Stimulated activated CD8-positive, alpha-beta memory T cell treated with anti-CD3 and anti-CD28 coated beads, Interleukin-4, amount 100 ng/mL, for 1 hour (primary cell): ENCODE measurements at places on chromosomes 2 and 18.

DNA sequence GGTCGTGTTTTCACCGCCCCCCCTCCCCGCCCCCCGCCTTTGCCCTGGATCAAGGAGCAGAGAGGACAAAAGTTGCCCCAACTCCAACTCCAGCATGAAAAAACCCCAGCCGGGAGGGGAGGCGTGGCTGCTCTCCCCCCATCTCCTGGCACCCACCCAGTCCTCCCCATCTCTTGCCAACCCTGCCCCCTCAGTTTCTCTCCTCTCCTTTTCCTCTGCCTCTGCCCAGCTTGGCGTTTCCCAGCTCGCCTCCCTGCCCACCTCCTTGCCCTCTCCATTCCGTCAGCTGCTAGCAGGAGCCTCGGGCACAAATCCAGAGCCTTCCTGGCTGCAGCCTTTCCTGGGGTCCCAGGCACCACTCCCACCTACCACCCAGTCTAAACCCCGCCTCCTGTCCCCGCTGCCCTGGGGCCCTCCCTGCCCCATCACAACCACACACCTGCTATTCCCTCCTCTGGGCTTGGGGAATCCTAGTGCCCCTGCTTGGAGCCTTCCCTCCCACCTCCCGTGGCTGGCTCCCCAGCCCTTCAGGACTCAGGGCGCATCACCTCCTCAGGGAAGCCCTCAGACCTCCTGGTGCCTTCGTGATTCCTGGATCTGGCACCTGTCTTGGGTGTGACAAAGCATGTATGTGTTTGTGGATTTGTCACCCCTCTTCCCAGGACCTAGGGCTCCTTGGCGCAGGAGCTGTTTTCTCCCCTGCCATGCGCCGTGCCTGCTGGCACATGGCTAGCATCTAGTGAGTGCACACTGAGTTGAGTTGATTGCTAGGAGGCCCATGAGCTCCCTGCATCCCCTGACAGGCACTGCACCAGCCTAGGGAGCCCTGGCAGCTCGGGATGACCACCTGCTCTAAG, 209.1 kb downstream of the TFCP2L1 start:
- DNase-seq: no peak

GRCh38 chr2:160687629-160688028, 194.0 kb upstream of the RBMS1 start:
- DNase-seq: no peak

GRCh38 chr2:12718711-12719399, 2.1 kb downstream of the TRIB2 start:
- DNase-seq: no peak

GRCh38 chr18:10231220-10231619, 223.2 kb upstream of the APCDD1 start:
- DNase-seq: no peak

- DNase-seq: no peak
These were observed 264.3 kb downstream of the LPIN1 start for GRCh38 chr2:12010779-12011178.

DNA sequence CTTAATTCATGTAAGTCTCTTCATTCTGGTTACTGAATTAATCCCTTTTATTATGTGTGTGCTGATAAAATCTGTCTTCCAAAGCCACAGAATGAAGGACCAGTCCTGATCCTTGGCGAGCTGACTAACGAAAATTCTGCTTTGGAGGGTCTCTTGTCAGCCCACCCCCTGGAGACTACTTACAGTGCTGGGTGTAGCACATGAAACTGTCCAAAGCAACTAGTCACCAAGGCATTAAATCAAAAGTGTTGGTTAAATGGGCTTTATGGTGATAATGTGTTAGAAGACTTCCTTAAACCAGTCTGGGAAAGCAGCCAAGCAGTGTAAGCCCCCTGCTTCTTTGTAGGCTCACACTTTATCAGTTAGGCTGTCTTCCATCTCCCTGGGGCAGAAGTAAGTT, 420.2 kb downstream of the SUCLG1 start:
- no peak for DNase-seq

GRCh38 chr18:11860594-11861450, 9.6 kb downstream of the CHMP1B start:
- DNase-seq: no peak

- DNase-seq: no peak
These were observed 9.0 kb downstream of the UGP2 start for GRCh38 chr2:63850649-63851048.

DNA sequence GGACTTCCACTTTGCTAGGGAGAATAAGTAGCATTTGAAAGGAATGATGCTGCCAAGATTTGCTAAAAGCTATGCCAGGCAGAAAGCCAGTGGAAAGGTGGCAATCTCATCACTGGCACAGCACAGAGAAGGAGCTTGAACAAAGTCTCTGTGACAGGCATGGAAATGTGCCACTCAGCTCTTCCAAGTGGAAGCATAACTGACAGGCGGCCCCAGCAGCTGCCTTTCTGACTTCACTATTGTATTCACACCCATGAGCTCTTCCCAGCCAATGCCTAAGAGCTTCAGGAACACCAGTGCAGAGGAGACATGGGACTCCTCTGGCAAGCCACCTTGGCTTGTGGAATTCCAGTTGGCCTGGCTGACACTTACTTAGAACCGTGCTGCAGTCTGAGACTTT, 134.6 kb upstream of the REG3G start:
- no peak for DNase-seq
